ENCODE measurements at places on chromosomes 12 and 14. TPM values are rescaled to one million over a fixed set of nuclear protein-coding genes. Genes with fewer than 3 reads are reported as not detected.

Gene LRRC10
- not detected for total RNA-seq

Gene DDX47
- 86.1 TPM for total RNA-seq

Gene COPS7A
- 80.2 TPM for total RNA-seq

Gene PAPLN
- total RNA-seq: 2.4 TPM

Gene LTBP2
- total RNA-seq: 1.3 TPM

Gene LRRC43
- not detected for total RNA-seq

- no peak for DNase-seq
Observed at GRCh38 chr12:8644345-8645248, 18.0 kb downstream of the MFAP5 start.

- no peak for DNase-seq
Observed at GRCh38 chr14:99718031-99718810, 34.1 kb downstream of the CYP46A1 start.

DNA sequence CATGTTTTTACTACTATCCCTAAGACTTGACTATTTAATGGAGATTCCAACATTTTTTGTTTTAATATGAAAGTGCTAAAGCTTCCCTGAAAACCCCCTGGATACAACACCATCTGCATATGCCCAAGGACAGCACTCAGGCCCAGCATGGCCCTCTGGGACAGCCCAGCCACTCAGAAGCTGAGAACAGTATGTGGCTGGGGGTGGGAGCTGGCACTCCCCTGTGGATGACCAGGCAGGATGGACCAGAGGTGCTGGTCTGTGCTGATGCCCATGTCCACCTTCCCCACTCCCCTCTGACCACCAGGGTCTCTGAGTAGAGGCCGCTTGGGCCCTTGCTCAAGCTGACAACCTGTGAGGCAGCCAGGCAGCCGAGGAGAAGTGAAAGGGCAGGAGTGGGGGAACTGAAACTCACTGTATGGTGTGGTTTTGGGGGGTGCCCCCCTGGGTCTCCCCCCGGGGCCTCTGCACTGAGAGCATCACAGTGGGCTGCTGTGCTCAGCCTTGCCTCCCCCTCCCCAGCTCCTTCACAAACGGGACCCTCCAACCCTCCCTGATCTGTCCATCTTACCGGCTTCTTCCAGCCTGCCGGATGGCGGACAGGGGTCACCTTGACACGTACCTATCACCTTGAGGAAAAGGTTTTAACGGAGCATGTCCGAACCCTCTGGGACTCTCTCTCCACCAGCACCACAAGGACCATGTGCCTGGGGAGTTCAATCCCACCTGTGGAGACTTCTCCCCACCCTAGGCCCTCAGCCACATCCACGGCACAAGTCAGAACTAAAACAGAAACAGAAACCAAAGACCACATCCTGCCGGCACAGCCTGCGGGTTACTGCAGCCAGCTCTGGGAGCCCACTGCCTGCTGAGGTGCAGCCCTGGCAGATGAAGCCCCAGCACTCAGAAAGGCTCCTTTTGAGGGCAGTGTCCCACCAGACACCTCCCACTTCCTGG is at the start of gene TMEM229B:
TSS of gene TMEM229B (minus strand) at position 785 of the 957 bp plus-strand sequence. CDS start 14,798 bp downstream, outside the sequence.
- no peak for DNase-seq

DNA sequence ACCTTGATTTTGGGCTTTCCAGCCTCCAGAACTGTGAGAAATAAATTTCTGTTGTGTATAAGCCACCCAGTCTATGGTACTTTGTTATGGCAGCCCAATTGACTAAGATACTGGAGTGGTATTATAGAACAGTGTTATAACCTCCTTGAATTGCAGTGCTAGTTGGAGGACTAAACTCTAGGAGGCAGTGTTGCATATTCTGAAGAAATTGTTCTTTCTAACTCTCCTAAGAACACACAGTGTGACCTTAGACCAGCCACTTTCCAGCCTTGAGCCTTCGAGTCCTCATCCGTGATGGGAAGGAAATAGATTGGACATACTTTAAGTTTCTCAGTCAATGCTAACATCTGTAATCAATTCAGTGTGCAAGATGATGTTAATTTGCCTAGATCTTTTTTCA is 22.4 kb upstream of the LRRC10 start:
- DNase-seq: no peak

Measured in SJSA1 (cell line).